Stimulated activated CD8-positive, alpha-beta memory T cell treated with anti-CD3 and anti-CD28 coated beads, Interleukin-4, amount 100 ng/mL, for 1 hour (primary cell): ENCODE measurements at places on chromosomes 2 and 18.

DNA sequence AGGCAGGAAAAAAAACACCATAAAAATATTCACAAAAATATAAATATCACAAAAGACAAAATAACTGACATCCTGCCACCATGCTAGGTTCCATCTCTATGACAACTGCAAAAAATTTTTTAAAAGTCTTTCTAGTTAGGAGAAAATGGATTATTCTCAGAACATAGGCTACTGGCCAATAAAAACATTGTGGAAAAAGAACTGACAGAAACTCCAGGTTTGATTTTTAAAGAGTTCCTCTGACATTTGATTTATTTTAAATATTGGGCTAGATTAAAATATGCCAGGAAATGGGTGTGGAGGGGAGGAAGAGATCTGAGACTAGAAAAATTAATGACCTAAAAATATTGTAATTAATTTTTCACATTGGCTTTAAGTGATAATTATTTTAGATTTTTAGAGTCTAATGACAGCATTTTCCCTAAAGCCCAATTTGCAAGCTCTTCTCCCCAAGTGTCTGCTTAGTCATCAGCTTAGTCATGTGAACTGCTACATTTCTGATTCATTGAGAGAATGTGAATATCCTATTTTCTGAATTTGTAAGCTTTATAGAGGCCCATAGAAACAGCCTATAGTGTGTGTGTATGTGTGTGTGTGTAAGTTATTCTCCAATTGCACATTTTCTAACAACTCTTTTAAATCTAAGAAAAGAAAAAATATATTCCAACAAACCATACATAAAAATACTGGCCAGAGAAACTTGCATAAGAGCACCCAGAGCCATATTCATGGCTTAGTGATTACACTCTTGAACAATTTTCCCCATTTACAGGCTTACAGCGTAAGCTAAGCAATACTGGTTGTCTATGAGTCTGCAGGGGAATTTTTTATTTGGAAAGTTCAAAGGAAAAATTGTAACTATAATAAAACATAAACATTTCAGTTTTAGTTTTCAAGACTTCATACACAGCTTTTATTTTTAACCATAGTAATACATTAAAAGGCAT is 48.4 kb downstream of the TMEFF2 start:
- no peak for DNase-seq

DNA sequence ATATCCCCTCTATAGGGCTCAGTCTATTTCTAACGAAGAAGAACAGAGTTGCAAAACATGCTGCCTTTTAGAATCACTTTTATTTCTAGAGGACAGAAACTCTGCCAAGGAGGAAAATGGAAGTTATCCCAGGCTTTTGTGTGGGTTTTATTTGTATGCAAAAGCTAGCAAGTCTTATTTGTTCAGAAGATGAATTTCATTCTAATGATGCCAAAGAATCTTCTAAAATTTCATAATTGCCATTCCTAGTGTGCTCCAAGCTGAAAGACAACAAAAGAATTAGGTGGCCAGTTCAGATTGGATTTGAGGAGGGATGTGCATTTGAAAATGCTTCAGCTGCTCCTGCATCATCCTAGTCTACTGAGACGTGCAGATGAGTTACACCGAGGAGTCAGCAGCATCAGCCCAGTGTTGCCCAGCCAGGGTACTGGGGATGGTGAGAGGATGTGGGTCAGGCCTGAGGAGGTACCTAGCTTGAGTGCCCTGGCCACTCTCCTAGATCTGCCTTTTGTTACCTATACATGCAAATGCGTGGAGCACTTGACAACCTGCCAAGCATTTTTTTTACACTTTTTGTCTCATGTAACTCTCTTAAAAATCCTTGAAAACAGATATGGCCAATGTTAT is 80.1 kb downstream of the KCNS3 start:
- DNase-seq: no peak

GRCh38 chr2:75170889-75171288 is 28.4 kb downstream of the TACR1 start:
- no peak for DNase-seq

DNA sequence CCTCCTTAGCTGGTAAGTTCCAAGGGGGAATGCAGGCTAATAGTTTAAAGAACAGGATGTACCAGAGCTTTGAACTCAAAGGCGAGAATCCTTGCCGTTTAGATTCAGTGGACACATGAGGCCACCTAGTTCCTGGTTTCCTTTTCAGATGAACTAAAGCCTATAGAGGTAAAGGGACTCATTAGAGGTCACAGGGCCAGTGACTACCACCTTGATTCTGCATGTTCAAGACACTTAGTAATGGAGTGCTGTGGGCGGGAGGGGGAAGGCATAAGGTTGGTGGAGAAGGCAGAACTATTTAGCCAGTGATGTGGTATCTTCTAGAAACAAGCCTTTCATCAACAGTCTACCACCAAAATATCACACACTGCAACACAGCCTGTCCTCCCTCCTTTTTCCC is 47.9 kb downstream of the ARHGEF33 start:
- no peak for DNase-seq

- DNase-seq: no peak
These were observed 84.8 kb downstream of the OSBPL6 start for GRCh38 chr2:178279142-178279541.

GRCh38 chr18:12121175-12122042 is 27.8 kb downstream of the ANKRD62 start:
- DNase-seq: no peak

DNA sequence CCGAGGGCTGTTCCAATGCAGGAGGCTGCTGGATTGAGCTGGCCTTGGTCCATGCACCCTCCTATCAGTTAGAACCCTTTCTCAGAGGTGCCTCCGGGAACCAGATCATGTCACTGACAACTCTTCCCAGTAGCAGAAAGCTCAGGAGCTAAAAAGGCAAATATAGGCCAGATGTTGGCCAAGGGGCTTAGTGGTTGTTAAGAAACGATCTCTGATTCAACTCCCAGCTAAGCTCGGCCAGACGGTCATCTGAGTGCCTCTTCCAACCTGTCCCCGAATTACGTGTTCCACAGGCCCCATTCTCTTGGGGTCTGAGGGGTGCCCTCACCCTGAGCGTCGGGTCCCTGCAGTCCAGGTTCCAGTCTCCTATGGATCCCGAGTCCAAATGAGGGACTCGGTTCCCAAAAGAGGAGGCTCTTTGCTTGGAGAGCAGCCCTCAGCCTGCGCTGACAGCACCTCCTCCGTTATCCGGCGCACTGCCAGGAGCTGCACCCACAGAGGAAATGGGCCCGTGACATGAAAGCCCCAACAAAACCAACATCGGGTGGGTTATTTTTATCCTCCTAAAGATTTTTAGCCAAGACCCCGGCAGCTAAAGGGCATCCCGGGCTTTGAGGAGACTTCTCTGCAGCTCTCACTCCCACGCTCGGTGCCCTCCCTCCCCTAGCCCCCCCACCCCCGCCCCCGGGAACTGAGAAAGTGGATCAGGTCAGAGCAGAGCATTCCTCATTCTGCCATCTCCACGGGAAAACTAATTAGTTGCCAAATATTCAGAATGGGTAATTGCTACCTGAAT is 106.6 kb upstream of the ID2 start:
- DNase-seq: no peak

- DNase-seq: no peak
These were observed at the start of gene UNC80 for GRCh38 chr2:209771474-209772289. TSS of gene UNC80 (plus strand) at chr2:209771832. CDS start at chr2:209772073, 241 bp downstream.

- DNase-seq: no peak
These were observed 5.6 kb upstream of the IMP4 start for GRCh38 chr2:130336877-130337734.
